PC-9 (cell line): ENCODE measurements at places on chromosomes 3 and 15. TPM values are rescaled to one million over a fixed set of nuclear protein-coding genes. Genes with fewer than 3 reads are reported as not detected.

DNA sequence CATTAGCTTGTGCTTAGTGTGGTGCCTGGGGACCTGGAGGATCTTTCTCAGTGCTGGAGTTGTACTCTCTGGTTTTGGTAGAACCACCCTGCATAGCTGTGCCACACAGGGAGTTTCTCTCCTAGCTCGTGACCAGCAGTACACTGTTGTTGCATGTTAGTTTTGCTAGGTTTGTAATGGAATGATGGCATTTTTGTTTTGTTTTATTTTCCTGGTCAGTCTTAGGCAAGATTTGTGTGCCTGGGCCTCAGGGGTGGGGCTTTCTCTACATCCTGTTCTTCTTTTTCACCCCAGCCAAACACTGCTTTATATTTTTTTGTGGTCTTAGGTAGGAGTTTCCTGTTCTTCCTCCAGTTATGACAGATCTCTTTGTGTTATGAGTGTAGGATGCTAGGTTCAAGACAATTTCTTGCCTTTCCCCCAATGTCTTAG, 534.5 kb upstream of the KCNMB2 start:
- no peak overlapping the region for H3K4me3 ChIP-seq
- no peak for DNase-seq
- H3K27ac ChIP-seq = no peak overlapping the region
- no peaks in the 10 kb centered on the region for H3K4me1 ChIP-seq

DNA sequence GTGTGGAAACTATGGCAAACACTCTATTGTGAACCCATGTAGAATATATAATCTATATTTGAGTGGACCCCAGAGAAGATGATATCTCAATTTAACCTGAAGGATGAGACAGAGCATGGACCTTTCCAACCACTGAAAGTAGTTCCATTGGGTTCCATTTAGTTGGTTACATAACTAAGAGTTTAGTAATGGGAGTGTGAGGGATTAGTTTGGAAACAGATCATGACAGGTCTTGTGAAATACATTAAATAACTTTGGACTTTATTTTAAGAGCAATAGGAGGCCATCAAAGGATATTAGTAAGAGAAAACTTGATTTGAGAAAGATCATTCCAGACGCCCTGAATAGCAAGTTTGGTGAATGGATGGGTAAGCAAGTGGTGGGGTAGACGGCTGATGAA, 487.2 kb upstream of the ROBO2 start:
- H3K27me3 ChIP-seq = no peaks in the 10 kb centered on the region
- H3K36me3 ChIP-seq = no peaks in the 10 kb centered on the region
- H3K27ac ChIP-seq = no peak overlapping the region
- H3K4me1 ChIP-seq = no peaks in the 10 kb centered on the region
- no peak for DNase-seq

GRCh38 chr15:76391847-76392246, 55.3 kb downstream of the ISL2 start:
- H3K4me1 ChIP-seq = peaks cover 12% of the 10 kb centered on the region
- no peak overlapping the region for H3K4me3 ChIP-seq
- no peak overlapping the region for H3K27ac ChIP-seq
- no peak for DNase-seq

GRCh38 chr3:98884675-98885371, 16.7 kb downstream of the DCBLD2 start:
- no peaks in the 10 kb centered on the region for H3K27me3 ChIP-seq
- peaks cover 29% of the 10 kb centered on the region for H3K4me1 ChIP-seq
- DNase-seq = no peak
- H3K4me3 ChIP-seq = no peak overlapping the region
- peak overlapping the region; percentile 2; the same call in 1 of the 2 replicates for H3K27ac ChIP-seq

DNA sequence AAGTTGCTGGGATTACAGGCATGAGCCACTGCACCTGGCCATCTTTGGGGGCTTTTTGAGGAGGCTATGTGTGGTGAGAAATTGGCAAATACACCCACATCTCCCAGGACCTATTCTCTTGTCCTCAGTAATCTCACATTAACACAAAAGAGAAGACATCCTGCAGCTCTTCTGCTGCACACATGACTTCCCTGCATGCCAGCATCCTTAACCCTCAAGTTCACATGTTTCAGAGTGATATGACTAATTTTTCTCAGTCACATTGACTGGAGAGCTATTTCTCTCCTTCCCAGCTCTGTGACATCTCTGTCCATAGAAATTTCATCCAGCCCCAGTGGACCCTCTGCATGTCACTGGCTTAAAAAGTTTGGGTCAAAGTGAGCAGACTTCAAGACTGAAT, 1.9 kb upstream of the SKIC8 start:
- peak overlapping the region; percentile 92 for H3K27ac ChIP-seq
- no peak for DNase-seq
- peaks cover 61% of the 10 kb centered on the region for H3K4me1 ChIP-seq
- no peak overlapping the region for H3K4me3 ChIP-seq
- H3K27me3 ChIP-seq = no peaks in the 10 kb centered on the region

Gene LYZL4
- not detected in 2 replicates for total RNA-seq

DNA sequence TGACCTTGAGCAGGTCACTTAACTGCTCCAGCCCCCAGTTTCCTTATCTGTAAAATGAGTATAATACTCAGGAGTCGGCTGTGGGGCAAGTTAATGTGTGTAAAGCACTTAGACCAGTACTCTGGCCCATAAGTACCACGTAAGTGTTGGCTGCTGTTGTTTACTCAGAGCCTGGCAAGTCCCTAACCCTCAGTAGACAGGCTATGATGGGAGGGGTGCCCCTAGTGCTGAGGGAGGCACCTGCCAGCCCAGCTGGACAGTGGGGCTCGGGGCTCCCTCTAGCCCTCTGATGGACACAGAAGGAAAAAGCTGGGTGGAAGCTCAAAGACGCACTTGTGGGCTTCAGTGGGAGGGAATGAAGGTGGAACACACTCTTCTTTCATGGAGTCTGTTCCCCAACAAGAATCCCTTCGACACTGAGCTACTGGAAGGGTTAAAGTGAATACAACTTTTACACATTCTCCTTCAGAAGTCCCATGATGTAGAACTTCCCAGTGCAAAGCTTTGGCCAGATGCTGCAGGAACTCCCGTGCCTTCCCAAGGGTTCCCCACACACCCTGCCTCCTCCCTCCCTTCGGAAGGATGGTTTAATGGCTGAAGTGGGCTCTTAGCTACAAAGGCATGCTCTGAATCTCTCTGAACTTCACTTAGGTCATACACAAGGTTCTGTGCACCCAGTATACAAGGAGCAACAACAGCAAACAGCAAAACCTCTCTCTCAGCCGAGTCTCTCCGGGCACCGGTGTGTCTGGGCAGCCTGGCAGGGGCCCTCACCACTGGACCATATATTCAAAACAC, 25.4 kb downstream of the TMEM44 start:
- no peak overlapping the region for H3K4me3 ChIP-seq
- no peaks in the 10 kb centered on the region for H3K36me3 ChIP-seq
- H3K27ac ChIP-seq = no peak overlapping the region
- DNase-seq = no peak

DNA sequence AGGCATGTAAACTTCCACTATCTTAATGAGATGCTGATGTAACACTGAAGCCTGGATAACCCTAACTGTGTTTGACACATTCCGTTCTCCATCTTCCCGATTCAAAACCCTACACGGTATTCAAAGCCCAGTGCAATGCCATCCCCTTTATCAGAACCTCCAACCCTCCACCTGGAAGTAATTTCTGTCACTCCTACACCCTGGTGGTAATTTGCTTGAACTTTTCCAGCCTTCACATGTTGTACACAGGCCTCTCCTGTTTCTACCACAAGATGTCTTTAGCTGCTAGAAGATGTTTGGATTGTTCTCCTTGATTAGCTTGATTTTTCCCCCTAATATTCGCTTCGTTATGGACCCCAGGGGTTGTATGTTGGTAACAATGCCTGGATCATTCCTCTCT, 208.9 kb downstream of the CHST2 start:
- no peak for DNase-seq
- no peaks in the 10 kb centered on the region for H3K4me1 ChIP-seq
- peaks cover 8% of the 10 kb centered on the region; the same call in 1 of the 2 replicates for H3K27me3 ChIP-seq
- H3K4me3 ChIP-seq = no peak overlapping the region
- H3K36me3 ChIP-seq = no peaks in the 10 kb centered on the region

- no peaks in the 10 kb centered on the region for H3K36me3 ChIP-seq
- H3K4me1 ChIP-seq = no peaks in the 10 kb centered on the region
- H3K27ac ChIP-seq = no peak overlapping the region
Observed at GRCh38 chr3:160826991-160827390, 71.0 kb downstream of the PPM1L start.

Gene ANKUB1
- not detected in 2 replicates for total RNA-seq

Gene ANKRD63
- total RNA-seq = not detected in 2 replicates

Gene SLC28A1
- total RNA-seq = 0.70 and 1.2 TPM in 2 replicates

DNA sequence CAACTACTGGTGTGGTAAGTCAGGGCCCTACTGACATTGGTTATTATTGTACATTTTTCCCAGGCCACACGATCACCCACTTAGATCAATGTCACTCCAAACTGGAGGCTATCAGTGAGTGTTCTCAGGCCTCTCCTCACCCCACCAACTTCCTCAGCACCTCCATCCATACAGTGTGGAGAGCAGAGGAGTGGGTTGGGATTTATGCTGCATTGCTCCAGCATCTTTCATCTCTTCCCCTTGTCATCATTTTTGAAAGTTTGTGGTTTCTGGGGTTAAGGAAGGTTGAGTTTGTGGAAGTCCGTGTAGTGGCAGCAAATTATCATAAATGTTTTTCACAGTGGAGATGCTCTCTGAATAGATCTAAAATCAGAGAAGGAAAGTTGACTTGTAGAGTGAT, 60.2 kb downstream of the TLNRD1 start:
- no peaks in the 10 kb centered on the region for H3K4me1 ChIP-seq
- H3K4me3 ChIP-seq = no peak overlapping the region
- no peaks in the 10 kb centered on the region for H3K27me3 ChIP-seq
- no peak for DNase-seq
- H3K36me3 ChIP-seq = no peaks in the 10 kb centered on the region

Gene SPSB4
- total RNA-seq = not detected in 2 replicates

Gene RTP1
- not detected in 2 replicates for total RNA-seq

DNA sequence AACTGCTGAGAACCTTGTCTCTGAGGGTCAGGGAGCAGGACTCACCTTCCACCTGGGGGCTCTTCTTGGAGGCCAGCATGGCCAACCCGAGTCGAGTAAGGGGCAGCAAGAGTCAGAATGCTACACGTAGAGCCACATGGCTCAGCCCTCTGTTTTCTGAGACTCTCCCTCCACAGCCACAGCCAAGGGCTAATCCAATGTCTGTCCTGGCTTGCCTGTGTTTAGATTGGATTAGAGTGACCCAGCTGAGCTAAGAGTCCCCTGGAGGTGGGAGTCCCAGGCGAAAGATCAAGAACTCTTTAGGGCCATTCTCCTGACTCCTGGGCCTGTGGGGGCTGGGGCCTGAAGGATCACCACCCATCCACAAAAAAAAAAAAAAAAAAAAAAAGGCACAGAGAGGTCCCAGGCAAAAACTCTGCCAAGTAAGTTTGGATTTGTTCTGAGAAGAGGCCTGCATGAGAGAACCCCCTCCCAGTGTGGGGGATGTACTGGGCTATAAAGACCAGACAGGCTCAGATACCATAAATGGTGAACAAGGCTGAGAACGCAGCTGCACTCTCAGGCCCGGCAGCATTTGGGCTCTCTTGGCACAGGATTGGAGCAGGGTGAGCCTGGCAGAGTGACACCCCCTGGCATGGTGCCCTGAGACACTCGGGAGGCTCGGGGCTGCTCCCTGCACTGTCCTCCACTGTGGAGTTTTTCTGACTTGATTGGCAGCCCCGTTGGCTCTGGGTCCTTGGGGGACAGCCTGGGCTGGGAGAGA, 88.0 kb upstream of the OSBPL11 start:
- H3K4me1 ChIP-seq = no peaks in the 10 kb centered on the region
- H3K4me3 ChIP-seq = no peak overlapping the region
- H3K27ac ChIP-seq = no peak overlapping the region
- no peak for DNase-seq

DNA sequence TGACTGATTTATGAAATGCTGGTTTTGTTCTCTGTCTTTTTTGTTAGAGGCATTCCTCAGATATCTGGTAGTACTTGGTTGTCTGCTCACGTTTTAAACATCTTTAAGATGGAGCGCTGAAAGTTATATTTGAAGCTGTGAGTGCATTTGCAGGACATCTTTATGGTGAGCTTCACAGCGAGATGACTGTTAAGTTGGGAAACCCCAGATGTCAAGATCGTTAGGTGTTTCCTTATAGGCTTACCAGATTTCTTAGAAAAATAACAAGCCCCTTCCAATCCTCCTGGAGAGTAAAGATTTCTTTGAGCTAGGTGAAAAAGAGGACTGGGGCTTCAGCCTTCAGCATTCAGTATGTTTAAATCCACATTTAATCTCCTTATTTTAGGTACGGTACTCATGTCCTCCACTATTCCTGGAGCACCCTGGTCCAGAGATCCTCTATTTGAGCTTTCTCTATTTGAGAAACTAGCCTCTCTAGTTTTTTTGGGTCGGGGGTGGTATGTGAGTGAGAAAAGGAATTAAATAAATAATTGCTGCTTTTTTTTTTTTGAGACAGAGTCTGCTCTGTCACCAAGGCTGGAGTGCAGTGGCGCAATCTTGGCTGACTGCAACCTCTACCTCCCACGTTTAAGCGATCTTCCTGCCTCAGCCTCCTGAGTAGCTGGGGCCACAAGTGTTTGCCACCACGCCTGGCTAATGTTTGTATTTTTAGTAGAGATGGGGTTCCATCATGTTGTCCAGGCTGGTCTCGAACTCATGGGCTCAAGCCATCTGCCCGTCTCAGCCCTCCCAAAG, 72.3 kb downstream of the ZNF609 start:
- no peak overlapping the region for H3K4me3 ChIP-seq
- no peak overlapping the region for H3K27ac ChIP-seq

DNA sequence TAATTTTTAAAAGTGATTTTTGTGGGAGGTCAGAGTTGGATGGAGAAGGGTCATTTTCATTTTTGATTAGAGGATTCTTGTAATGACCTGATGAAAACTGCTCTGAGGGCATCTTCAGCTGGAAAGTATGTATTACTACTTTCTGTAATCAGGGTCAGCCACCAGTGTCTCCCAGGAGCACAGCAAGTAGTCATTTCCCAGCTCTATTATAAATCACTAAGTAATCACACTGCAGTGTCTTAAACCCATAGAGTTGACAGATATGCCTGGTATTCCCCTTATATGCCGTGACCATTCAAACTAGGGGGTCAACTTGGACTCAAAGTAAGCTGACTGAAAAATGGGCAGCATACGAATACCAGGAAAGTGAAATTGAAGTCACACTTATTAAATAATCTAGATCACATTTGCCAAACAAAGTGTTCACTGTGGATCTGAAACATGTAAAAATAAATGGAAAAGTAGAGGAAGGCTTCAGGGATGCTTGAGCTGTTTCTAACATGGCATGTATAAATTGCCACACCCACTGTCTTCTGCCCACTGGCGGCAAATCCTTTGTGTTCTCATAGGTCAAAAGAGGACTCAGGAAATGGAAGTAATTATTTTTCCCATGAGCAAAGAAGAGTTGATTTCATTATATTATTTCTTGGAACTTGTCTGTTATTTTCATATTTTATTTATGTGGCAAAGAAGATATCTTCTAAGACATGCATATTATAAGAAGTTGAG, 105.7 kb downstream of the MBNL1 start:
- DNase-seq = no peak
- no peaks in the 10 kb centered on the region for H3K27me3 ChIP-seq
- no peak overlapping the region for H3K4me3 ChIP-seq
- H3K4me1 ChIP-seq = no peaks in the 10 kb centered on the region
- peaks cover 15% of the 10 kb centered on the region; the same call in 1 of the 2 replicates for H3K36me3 ChIP-seq
